RWPE2 (cell line): ENCODE measurements at places on chromosomes 5 and 9.

GRCh38 chr5:32507738-32508434 is 63.3 kb upstream of the ZFR start:
- DNase-seq: no peak

DNA sequence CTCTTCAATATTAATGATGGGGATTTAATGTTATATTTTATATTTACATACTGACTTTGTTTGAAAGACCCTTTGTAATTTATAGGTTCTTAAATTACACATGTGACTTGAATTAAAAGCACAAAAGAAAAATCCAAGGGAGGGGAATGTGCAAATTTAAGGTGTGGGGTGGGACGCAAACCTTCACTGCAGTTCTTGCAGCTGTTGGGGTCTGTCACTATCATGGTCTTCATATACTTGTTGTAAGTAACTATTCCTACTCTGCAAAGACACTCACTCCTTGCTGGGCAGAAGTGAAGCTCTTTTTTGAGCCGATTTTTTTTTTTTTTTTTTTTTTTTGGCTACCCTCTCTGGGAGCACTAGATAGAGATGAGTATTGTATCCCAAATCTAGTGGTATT is 505.3 kb downstream of the ARHGEF28 start:
- DNase-seq: no peak

- no peak for DNase-seq
Observed at GRCh38 chr9:19496321-19497050, 87.7 kb downstream of the ACER2 start.

DNA sequence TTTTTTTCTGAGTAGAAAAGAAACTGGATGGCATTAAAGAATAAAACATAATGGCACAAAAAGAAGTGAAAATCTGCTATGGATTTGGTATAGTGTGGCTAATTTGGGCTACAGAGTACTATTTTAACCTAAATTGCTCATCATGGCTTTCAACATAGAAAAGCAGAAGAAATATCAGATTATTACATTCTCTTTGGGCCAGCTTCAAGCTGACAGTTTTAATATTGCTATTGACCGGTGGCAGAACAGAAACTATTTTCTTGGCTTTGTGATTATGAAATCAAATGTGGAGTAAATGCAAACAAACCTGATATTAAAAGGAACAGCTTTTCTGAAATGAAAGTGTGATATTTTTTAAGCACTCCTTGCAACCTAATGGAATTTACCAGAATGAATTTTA is 301.5 kb downstream of the EPB41L4A start:
- DNase-seq: no peak

GRCh38 chr9:125950880-125951471 is 203.8 kb downstream of the PBX3 start:
- DNase-seq: no peak

- no peak for DNase-seq
Observed at GRCh38 chr5:158261674-158262367, 402.9 kb upstream of the CLINT1 start.

GRCh38 chr9:4086119-4087090 is 213.5 kb downstream of the GLIS3 start:
- no peak for DNase-seq

DNA sequence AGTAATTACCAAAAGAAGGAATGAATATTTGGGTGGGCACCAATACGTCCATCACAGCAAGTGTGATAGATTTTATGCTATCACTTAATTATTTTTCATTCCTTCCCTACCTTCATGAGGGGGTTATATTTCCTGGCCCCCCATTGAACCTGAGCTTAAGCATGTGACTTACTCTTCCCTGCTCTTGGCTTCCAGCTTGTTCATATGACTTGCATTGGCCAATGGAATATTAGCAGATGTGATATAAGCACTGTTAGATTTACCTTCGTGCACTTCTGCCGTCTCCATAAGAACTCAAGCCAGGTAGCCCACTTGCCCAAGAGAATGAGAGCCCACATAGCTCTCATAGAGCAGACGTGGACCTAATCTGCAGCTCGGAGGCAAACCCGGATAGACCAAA is 99.1 kb upstream of the SMARCA2 start:
- DNase-seq: no peak

DNA sequence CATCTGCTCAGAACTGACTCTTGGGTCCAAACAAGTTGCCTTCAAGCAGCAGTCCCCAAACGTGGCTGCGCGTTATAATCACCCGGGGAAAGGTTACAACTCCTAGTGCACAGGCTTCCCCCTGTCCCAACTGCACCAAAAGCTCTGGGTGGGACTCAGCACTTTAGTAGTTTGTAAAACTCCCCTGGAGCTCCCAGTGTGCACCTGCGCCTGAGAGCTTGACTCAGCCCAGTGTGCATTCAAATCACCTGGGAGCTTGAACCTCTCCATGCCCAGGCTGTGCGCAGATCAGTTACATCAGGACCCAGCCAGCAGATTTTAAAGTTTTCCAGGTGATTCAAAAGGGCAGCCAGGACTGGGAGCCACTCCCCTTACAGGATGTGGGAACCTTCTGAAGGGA is 151.4 kb downstream of the COL23A1 start:
- DNase-seq: no peak

GRCh38 chr5:75616971-75617621 is 5.8 kb downstream of the ANKDD1B start:
- no peak for DNase-seq

- DNase-seq: peak; percentile 56
Observed at GRCh38 chr5:10538103-10538788, 25.6 kb upstream of the ANKRD33B start.

- no peak for DNase-seq
Observed at GRCh38 chr9:97853844-97854695, 1.0 kb downstream of the FOXE1 start.

GRCh38 chr9:74557571-74557970 is 60.4 kb downstream of the RORB start:
- DNase-seq: no peak

GRCh38 chr5:6484899-6485298 is 36.2 kb downstream of the UBE2QL1 start:
- no peak for DNase-seq

- DNase-seq: peak; percentile 11
Observed at GRCh38 chr5:949815-950560, 57.3 kb downstream of the TRIP13 start.

GRCh38 chr5:20572614-20573013 is 584.6 kb upstream of the CDH18 start:
- DNase-seq: no peak
